ENCODE measurements at places on chromosomes 3 and 15.

DNA sequence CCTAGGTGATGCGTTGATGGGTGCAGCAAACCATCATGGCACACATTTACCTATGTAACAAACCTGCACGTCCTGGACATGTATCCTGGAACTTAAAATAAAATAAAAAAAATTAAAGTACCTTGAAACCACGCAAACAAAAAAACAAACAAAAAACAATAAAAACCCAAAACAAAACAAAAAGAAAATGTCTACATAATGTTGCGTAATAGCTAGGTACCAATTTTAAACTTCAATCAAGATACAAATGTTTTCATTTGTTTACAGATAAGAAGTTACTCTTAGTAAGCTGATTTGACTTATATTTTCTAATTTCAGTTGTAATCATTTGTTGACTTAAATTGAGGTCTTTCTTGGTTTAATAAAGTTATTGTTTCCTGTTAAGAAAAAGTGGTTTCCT, 349.6 kb upstream of the KCNMB2 start:
- DNase-seq: no peak

- no peak for DNase-seq
Measured at GRCh38 chr3:57154470-57155309, 10.5 kb downstream of the IL17RD start.

- DNase-seq: no peak
Measured at GRCh38 chr15:70503798-70504298, 259.5 kb downstream of the UACA start.

GRCh38 chr3:194107107-194107506, 28.8 kb upstream of the HES1 start:
- DNase-seq: no peak

Measured in choroid plexus epithelial cell (primary cell).